ENCODE measurements at places on chromosomes 5 and 9.

DNA sequence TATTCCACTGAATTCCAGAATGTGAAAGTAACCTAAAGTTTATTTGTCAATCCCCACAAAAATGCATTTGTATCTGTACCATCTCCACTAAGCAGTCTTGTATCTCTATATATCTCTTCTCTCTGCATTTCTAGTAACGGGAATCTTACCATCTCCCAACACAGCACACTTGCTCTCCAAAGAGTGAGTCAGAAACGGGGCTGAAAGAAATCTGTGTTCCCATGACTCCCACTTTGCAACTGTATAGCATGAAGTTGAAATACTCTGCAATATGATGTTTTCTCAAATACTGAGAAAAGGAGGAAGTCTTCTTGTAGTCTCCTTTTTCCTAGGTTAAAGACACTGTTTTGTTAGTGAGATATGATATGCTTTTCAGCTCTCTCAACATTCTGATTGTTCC is 848.8 kb upstream of the ACO1 start:
- no peak for DNase-seq

DNA sequence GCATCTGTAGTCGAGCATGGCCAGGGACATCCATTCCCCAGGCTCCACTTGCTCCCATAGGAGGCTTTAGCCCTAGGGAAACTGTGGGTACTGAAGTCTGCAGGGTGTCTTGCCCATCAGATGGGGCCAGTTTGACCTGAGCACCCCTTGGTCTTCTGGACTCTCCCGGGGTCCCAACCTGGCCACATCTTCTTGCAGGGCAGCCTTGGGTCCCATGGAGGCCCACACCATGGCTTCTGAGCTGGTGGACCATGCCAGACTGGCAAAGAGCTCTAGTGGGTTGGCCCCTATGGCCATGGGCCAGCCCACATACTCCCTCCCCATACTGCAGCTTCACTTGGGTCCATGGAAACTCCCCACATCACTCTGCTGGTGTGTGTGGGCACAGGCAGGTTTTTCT is 154.4 kb upstream of the PRLR start:
- no peak for DNase-seq

- peak; percentile 68 for DNase-seq
Observed at GRCh38 chr5:154141745-154142221, 48.8 kb upstream of the GALNT10 start.

DNA sequence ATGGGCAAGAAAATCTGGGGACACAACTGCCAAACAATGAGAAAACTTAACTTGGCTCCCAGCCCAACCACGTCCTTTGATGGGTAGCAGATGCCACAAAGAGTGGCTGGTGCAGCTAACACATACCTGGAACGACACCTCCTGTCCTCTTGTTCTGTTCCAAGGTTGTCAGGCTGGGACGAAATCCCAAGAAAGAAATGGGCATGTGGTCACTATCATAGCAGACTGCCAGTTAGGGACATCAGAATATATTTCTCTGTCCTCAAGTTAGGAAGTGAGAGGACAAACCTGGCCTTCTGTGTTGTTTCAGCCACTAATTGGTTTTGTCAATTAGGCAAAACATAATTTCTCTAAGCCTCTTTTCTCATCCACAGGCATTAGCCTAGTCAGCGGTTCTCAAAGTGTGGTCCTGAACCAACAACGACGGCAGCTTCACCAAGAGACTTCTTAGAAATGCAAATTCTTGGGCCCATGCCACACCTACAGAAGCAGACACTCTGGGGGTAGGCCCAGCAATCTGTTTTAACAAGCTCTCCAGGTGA is 63.4 kb downstream of the RAPGEF1 start:
- DNase-seq: no peak

DNA sequence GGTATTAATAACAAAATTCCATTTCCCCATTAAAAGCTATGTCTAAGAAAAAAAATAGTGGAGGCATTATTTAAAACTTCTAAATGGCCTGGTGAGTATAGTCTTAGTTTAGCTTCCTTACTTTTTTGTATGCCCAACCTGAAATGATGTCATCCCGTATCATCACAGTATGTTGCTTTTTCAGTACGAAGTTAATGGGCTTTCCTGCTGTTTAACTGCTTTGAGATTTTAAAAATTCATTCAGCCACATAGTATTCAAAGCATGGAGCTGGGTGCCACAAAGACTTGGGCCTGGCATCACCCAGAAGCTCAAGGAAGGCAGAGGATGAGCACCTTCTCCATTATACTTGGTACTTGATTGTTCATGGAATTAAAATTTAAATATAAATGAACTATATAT is 7.4 kb downstream of the F2RL2 start:
- DNase-seq: no peak

- DNase-seq: no peak
Observed at GRCh38 chr9:98158071-98158831, 34.2 kb downstream of the CORO2A start.

DNA sequence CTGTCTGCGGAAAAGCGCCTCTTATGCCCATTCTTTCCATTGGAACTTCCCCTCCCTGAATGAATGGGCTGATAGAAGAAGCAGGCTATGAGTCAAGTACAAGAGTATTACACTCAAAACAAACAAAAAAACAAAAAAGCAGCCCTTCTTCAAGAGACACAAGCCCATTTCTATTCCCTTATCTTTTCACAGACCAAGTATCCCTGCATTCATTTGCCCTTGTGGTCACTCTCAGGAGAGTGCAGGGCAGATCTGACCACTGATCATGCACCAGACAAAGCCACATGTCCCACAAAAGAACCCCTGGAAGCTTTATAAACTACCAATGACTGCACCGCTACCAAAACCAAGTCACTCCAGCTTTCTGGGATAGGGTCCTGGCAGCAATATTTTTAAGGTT is 262.5 kb upstream of the TAS2R1 start:
- no peak for DNase-seq
